ENCODE measurements at places on chromosomes 5 and 9.

DNA sequence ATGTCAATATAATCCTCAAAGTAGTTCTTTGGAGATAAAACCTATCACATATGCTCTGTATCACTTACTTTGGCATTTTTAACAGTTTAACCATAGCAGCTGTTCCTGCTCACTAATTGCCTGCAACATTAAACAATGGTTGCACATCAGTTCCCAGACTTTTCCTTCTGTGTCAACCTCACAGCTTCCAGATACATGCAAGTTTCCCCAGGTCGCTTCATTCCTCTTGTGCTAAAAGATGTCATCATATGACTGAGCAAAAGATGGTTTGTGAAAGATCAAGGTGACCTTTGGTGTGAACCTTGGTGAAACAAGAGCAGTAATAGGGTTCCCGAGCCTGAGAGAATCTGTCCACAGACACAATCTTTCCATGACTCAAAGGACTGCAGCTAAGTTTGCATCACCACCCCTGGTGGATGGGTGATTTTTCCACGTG, 500.4 kb upstream of the PAPPA start:
- no peak for DNase-seq

GRCh38 chr9:126113176-126113575, 213.5 kb upstream of the MVB12B start:
- DNase-seq = no peak

- no peak for DNase-seq
These were observed 38.1 kb downstream of the DDX31 start for GRCh38 chr9:132631685-132632084.

GRCh38 chr5:43073597-43074546, 33.8 kb upstream of the ANXA2R start:
- no peak for DNase-seq

- no peak for DNase-seq
These were observed 256.9 kb downstream of the MAN2A1 start for GRCh38 chr5:109946610-109947009.

Measured in HS-27A (cell line).